IMR-90 (cell line): ENCODE measurements at places on chromosomes 1 and 21.

GRCh38 chr1:202628646-202629215 is 81.5 kb downstream of the SYT2 start:
- DNase-seq: no peak

GRCh38 chr21:33898586-33898985 is 17.0 kb downstream of the ATP5PO start:
- DNase-seq: peak; percentile 17

DNA sequence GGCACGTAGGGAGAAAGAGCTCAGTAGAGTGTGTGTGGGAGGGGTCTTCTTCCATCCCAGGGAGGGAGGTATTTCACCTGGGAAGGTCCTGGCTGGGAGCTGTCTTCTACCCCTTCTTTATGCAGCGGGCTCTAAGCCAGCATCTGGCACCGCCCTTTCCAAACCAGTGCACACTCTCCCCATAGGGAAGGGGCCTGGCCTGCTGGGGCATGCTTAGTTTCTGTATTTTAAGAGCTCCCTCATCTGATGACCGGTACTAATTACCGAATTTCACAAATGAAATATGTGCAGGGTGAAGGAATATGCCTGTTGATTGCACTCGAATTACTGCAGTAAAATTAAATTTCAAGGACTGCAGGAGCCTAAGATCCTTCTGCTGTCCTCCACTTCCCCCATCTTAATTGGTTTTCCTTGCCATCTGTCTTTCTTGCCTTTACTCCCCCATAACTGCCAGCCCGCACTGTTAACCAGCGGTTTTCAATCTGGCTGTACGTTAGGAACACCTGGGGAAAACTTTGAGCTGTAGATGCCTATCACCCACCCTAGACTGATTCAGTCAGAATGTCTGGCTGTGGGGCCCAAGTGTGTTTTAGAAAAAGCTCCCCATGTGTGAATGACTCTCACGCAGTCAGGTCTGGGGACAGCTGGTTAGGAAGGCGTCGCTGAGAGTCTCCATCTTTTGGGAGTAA is 20.1 kb downstream of the GALNT2 start:
- DNase-seq: no peak

GRCh38 chr1:212341090-212341489 is 55.9 kb downstream of the PPP2R5A start:
- no peak for DNase-seq

DNA sequence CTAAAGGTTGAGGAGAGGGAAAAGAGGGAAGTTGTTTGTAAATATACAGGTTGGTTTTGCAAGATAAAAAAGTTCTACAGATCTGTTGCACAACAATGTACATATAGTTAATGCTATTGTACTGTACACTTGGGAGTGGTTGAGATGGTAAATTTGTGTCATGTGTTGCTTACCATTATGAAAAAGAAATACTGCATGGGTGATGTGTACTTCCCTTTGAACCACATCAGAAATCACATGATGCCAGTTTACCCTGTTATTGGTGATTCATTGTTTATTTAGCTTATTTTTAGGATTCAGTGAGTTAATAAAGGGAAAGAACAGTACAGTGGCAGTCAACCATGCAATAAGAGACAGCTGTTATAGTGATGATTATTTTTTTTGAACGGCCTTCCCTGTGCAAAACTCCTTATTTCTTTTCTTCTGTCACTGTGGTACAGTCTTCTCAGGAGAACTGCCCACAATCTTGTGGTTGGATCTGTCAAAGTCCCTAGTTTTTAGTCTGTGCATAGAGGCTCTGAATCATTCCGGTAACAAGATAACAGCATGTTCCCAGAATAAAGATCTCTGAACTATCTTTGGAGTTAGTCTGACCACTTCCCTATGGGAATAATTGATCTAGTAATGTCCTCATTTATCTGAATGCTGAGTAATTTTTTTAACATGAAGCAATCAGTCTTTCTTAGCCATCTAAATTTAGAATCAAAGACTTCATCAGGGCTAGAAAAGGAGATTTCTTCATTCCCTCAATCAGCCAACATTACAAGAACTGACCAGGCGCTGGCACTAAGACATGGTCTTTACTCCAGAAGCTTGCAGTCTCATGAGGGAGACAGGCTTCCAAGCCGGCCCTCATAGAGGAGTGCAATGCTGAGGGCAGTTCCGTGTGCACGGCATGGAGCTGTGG is 84.2 kb downstream of the SH3GLB1 start:
- DNase-seq: peak; percentile 86

- peak; percentile 13 for DNase-seq
Measured at GRCh38 chr1:2587071-2587859, 688 bp downstream of the PRXL2B start.

DNA sequence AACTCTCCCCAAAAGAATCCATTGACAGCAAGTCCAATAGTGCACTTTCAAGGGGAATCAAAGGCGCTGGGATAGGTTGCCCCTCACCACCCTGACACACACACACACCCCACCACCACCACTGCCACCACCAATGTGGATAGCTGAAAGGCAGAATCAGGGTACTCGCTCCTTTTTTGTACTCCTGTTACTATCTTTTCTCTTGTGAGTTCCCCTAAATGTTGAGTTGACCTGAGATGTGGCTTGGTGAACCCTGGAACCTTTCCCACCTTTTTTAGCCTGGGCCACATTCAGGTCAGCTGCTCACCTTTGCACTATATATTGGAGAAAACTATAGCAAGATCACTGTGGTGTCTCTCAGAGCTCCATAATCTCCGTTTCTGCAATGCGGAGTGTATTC is 3.9 kb downstream of the S100A8 start:
- DNase-seq: no peak

- no peak for DNase-seq
Measured at GRCh38 chr1:104064399-104064798, 314.7 kb downstream of the AMY1C start.

DNA sequence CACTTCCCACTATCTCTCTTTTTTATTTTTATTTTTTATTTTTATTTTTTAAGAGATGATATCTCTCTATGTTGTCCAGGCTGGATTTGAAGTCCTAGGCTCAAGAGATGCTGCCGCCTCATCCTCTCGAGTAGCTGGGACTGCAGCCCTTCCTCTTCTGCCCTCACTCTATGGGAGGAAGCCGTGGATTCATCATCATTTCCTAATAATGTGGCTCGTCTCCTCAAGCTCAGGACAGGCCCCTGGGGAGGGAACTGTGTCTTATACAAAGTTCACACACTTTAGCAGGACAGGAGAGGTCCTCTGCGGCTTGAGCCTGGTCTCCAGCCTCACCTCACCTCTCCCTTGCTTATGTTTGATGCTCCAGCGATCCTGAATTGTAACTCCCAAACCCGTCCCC is 16.5 kb upstream of the IFFO2 start:
- DNase-seq: peak; percentile 34

DNA sequence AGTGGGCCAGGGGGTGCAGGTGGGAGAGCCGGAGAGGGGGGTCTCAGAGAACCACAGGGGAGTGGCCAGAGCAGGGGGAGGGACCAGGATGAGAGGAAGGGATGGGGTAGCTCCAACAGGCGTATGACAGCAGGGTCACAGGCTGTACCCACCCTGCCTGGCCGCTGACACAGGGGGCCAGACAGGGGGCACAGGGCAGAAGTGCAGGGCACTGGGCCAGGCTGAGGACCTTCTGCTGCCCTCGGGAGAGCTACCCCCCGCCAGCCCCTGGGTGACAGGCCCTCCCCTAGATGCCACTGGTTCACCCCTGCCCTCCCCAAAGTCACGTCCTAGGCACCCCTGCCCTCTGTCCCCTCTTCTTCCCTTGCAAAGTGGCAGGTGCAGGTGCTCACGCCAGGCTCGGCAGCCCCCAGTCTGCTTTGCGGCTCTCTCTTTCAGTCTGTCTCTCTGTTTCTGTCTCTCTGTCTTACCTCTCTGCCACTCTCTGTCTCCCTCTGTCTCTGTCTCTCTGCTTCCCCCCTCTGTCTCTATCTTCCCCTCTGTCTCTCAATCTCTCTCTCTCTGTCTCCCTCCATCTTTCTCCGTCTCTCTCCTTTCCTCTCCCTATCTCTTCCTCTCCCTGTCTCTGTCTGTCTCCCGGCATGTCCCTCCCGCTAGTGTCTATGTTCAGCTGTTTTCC is 48.5 kb downstream of the WNT9A start:
- no peak for DNase-seq

GRCh38 chr1:243482141-243483022 is 226.5 kb downstream of the SDCCAG8 start:
- peak; percentile 49 for DNase-seq

- peak; percentile 54 for DNase-seq
Measured at GRCh38 chr1:42305639-42306038, 29.4 kb downstream of the FOXJ3 start.

- DNase-seq: no peak
Measured at GRCh38 chr1:232183802-232184201, 446.1 kb downstream of the SIPA1L2 start.

DNA sequence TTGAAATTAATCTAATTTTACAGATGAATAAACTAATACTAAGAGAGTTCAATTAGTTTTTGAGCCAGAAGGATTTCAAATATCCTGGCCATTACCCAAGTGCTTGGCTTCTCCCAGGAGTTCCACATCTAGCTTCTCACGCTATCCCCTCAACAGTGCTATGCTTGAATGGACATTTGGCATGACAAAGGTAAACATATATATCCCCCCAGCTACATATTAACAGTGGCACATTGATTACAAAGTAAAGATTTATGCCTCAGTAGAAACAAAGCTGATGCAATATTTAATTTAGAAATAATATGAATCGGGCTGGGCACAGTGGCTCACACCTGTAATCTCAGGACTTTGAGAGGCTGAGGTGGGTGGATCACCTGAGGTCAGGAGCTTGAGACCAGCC is 434.6 kb upstream of the PRMT6 start:
- DNase-seq: no peak

DNA sequence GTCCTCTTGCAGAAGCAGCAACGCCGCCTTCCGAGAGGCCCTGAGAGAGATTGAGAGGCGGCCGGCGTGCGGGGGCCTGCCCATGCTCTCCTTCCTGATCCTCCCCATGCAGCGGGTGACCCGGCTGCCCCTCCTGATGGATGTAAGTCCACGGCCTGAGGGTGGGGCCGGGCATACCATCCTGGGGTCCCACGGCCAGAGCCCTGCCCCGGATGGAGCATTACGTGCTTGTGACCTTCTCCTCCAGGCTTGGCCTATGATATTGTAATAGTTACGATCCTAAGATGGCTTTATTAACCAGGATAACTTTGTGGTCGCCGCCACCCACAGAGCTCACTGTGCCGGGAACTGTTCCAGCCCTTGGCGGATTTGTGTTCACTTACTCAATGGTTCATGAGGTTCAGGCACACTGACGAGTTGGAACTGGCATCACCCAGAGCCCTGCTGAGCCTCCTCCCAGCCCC is 18.9 kb downstream of the ARHGEF16 start:
- peak; percentile 83 for DNase-seq

DNA sequence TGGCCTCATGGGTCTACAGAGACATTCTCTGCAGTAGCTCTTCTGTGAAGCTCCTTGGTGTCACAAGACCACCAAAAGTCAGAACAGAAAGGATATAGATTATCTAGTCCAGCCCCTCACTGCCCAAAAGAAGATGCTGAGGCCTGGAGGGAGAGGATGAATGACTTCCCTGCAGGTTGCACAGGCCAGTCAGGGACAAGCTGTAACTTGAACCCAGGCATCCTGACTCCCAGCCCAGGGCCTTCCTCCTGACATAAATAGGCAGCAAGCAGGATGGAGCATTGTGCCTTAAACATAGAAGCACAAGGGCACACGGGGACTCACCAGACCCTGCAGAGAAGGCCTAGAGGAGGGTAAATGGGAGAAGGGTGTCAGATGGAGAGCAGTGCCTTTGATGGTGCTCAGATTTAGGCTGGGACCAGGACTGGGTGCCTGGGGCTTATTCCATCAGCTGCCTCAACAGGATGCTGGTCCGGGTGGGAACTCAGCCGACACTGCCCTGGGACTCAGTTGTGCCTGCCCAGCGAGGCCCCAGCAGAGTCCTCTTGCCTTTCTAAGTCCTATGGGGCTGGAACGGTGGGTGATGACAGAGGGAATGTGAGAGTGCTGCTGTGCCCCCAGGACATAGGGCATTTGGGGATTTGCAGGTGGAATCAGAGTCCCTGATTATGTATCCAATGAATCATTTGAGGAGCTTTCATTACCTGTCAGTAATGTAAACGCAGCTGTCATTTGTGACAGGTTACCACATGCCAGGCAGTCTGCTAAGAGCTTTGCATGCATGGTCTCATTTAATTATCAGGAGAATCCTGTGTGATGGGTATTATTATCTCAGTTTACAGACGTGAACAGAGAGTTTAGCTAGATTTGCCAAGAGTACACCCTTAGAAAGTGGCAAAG is 13.2 kb downstream of the S100A7A start:
- DNase-seq: no peak

GRCh38 chr1:247639381-247639981 is 34.1 kb downstream of the OR2G3 start:
- peak; percentile 4 for DNase-seq

DNA sequence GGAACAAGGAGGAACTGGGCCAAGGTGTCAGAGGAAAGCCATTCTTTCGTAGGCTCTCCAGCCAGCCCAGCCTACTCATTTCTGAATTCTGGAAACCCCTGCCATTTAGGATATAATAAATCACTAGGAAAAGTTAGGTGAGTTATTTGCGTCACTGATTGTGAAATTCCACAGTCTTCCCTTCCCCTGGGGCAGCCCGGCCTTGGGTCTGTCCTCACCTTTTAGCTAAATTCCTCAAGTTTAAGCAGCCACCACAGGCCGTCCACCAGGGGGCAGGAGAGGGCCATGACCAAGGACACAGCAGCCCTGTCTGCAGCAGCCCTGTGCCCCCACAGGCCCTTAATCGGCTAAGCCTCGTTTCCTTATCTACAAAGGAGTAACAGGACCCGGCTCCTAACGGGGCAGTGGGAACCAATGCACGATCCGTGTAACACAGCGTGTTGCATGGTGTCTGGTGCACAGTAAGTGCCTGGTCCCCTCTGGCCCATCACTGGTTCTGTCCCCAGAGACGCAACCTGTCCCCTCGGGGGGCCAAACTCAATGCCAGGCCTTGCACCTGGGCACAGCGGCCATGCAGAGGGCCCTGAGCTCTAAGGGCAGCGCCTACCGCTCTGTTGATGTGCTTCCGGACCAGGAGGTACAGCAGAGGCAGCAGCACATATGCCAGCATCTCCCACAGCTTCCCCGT is 18.1 kb downstream of the GPR157 start:
- peak; percentile 87 for DNase-seq

GRCh38 chr1:218565377-218565776 is 220.2 kb downstream of the TGFB2 start:
- no peak for DNase-seq

DNA sequence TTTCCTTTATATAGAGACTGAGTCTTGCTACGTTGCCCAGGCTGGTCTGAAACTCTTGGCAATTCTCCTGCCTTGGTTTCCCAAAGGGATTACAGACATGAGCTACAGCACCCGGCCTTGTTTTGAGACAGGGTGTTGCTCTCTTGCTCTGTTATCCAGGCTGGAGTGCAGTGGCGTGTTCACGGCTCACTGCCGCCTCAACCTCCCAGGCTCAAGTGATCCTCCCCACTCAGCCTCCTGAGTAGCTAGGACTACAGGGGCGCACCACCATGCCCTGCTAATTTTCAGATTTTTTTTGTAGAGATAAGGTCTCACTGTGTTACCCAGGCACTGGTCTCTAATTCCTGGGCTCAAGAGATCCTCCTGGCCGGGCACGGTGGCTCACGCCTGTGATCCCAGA is 14.8 kb downstream of the LCK start:
- DNase-seq: no peak
